Midbrain (tissue), 1 donor: ENCODE measurements at places on chromosomes 2 and 18.

- DNase-seq, result no peak
These were observed 48.2 kb downstream of the IL1RL2 start for GRCh38 chr2:102235042-102235473.

DNA sequence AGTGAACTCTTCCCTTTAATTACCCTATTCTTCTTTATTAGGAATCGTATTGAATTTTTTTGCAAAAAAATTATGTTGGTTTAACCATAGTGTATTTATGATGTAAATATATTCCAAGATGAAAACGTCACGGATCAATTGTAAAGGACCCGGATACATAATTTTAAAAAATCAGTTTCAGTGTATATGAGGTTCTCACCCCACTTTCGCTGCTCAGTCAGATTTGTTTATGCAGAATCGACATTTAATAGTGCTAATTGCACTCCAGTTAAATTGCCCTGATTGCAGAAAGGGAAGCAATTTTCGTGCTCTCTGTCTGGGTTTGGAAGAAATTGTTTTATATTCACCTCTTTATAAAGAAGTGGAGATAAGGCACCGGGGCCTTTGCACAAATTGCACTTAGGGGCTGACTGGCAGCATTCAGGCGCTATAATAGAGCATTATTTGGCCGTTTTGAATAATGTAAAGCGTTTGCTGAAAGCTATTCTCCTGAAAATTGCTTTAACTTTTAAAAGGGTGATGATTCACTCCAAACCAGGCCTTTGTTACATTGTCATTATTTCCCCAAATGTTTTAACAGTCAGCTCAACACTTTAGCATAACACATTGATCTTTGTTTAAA lies 3.0 kb upstream of the SP9 start:
- DNase-seq, result no peak

DNA sequence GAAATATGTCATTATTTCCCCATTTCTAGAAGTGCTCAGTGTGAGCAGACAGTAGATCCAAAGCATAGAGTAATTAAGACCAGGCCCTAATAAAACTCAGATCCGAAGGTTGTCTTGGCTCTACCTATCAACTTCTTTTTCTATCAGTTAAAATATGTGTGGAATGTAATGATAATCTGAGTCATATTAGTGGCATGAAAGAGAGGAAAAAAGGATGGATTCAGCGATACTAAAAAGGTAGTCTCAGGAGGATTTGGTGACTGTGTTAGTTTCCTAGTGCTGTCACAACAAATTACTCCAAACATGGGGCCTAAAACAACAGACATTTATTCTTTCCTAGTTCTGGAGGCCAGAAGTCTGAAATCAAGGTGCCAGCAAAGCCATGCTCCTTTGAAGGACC lies 103.7 kb upstream of the NABP1 start:
- no peak for DNase-seq

DNA sequence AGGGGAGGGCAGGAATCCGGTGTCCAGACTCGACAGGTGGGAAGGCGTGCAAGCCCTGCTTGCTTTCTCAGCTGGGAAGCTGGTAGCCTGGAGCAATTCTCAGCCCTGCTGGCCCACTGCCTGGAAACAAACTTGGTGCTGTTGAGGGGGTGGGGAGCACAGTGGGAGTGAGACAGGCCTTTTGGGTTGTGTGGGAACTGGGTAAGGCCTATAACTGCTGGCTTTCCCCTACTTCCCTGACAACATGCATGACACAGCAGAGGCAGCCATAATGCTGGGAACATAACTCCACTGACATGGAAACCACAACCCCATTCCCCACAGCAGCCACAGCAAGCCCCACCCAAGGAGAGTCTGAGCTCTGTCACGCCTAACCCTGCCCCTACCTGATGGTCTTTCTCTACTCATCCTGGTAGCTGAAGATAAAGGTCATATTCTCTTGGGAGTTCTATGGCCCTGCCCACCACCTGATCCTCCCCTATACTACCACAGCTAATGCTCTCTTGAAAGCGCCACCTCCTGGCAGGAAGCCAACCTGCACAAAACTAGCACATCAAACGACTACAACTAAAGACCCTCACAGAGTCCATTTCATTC lies 122.9 kb upstream of the ACVR1C start:
- no peak for DNase-seq

GRCh38 chr18:55421615-55422419 lies 166.2 kb downstream of the TCF4 start:
- DNase-seq, result no peak

GRCh38 chr18:39487932-39488331 lies 1922.3 kb upstream of the CELF4 start:
- DNase-seq, result no peak

GRCh38 chr2:26395394-26395793 lies 6.3 kb upstream of the DRC1 start:
- peak; percentile 7 for DNase-seq

GRCh38 chr2:119756837-119757236 lies 2.9 kb upstream of the PTPN4 start:
- peak; percentile 53 for DNase-seq

DNA sequence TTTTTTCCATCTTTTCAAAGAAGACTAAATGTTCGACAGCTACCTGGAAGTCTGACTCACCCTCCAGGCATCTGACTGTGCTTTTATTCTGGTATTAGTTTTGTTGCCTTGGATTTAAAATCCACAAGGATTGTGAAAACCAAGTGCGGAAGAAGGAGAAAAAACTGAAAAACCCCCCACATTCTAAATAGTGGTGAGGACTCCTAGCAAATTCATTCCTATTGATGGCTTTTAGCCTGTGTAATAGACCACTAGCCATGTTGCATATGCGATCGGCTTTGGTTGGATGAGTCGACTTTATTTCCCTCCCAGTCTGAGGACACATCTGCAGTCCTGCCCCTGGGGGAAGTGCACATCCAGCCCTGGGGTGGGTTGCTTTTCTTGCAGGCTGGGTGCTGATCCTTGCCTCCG lies 16.9 kb downstream of the LDLRAD4 start:
- no peak for DNase-seq

DNA sequence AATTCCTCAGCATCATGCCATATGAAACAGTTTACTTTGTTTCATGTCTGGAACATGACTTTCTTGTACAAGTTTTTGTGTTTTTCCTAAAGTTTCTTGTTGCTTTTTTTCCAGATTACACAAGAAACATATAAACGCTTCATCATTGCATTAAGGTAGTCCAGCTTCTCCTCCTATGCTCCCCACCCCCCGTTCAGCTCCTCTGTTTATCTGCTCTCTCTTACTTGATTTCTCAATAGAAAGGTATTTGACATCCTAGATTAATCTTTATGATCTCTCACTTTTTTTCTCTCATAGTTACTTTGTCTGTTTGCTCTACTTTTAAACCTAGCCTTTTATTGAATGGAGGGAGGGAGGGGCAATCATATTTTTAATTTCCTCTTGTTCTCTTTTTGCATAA lies 25.4 kb downstream of the SLC40A1 start:
- DNase-seq, result no peak

DNA sequence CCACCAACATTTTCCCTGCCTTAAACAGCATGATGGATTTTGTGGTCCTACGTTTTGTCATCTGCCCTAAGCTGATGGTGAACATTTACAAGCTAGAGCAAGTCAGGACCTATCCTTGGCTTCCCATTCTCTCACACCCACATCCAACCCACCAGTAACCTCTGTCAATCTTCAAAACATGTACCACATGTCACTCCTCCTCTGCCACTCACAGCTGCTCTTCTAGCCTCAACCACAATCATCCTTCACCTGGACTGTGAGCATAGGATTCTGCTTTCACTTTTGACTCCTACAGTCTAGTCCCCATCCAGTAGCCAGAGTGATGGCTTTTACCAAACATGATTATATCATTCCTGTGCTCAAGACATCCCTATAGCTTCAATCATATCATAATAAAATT lies 279.8 kb upstream of the DLGAP1 start:
- no peak for DNase-seq

DNA sequence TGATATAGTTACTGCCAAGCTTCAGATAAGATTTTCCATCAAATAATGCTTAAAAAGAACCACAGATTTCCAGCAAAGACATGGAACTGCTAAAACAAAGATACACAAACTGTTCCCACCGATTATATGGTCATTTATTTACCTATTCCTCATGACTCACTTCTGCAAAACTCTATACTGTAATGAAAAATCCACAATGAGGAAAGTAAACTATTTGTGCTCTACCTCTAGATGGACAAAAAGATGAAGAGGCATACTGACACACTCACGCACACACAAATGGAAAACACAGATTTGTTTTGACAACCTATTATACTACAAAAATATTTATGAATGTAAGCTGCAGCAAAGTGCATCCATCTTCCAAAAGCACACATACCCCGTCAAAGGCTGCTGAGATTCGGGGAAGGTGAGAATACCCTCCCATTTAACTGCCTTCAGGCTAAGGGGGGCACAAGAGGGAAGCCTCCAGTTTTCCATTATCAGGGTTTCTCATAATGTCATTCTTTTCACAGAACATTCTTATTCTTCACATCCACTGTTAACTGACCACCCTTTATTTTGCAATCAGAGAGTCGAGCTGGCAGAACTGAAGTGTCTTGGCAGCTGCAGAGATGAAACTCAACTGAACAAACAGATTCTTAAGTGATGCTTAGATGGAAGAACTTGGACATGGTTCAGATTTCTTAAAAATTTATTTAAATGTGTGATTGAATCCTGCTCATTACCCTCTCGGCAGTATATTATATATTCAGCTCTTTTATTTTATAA lies 115.9 kb upstream of the TANK start:
- no peak for DNase-seq

- DNase-seq, result no peak
These were observed 72.9 kb upstream of the VRK2 start for GRCh38 chr2:57973621-57974186.

DNA sequence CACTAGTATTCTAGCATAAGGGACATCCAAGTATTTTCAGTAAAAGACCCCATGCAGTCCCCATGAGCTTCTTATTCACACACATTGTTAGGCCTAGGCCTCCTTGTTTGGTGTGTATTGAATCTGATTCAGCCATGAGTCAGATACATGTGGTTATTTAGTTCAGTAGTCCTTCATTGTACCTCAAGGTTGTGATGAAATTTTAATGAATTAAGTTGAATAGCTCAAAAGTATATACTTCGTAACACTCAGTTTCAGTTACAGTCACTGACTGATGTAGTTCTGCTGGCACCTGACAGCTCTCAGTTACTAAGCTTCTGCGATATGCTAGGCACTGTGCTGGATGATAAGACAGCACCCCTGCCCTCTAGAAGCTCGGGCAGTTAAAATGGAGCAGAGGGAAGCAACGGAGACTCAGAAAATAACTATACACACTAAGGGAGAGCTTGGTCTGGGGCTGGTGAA lies 86.4 kb downstream of the XRCC5 start:
- no peak for DNase-seq

DNA sequence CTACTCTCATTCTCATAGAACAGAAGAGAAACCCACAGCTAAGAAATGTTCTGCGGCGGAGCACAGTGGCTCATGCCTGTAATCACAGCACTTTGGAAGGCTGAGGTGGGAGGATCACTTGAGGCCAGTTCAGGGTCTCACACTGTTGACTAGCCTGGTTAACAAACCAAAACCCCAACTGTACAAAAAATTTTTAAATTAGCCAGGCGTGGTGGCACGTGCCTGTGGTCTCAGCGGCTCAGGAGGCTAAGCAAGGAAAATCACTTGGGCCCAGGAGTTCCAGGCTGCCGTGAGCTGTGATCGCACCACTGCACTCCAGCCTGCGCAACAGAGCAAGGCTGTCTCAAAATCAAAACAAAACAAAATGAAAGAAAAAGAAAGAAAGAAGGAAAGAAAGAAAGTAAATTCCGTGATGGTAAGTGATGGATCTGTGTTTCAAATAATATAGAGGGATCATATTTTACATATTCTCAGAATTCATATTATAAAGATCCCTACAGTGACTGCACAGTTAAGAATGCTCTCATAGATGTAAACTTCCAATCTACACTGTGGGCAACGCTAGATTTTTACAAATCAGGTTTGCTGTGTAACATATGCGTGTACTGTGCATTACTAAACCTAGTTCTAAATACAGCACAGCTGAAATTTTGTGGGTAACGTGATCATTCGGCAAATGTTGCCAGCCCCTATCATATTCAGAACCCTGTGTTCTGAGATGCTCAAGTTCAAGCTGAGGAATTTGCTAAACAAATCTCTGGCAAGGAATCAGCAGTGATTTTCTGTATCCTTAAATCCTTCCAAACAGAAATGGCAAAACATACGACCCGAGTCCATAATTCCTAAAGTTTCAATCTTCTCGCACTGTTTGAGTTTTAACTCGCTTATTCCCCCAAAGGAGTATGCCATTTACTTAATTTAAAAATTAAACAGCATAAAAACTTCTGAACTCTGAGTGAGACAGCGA lies 1.2 kb upstream of the RAB12 start:
- no peak for DNase-seq

GRCh38 chr2:190714958-190715357 lies 66.1 kb downstream of the NAB1 start:
- no peak for DNase-seq

DNA sequence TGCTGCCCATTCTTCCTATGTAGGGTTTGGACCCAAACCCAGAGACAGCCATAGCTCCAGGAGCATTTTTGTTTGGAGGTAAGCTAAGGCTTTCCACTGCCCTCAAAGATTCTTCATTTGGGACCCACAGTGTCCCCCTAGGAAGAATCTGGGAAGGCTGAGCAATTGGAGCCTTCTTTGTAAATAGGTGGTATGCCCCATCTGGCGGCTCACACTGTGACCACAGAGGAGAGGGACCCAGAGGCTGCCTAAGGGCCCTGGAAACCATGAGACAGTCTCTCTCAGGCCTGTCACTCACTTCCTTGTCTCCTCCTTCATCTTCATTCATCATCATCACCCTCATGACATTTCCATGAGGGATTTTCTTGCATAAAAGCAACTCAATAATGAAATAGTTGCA lies 215.4 kb upstream of the OSR1 start:
- no peak for DNase-seq

GRCh38 chr2:217797661-217798069 lies 205.1 kb downstream of the TNS1 start:
- DNase-seq, result no peak

- no peak for DNase-seq
These were observed 705.5 kb downstream of the SLC4A3 start for GRCh38 chr2:220332886-220333285.

- DNase-seq, result no peak
These were observed 603.6 kb downstream of the FBXO15 start for GRCh38 chr18:73544032-73544431.

DNA sequence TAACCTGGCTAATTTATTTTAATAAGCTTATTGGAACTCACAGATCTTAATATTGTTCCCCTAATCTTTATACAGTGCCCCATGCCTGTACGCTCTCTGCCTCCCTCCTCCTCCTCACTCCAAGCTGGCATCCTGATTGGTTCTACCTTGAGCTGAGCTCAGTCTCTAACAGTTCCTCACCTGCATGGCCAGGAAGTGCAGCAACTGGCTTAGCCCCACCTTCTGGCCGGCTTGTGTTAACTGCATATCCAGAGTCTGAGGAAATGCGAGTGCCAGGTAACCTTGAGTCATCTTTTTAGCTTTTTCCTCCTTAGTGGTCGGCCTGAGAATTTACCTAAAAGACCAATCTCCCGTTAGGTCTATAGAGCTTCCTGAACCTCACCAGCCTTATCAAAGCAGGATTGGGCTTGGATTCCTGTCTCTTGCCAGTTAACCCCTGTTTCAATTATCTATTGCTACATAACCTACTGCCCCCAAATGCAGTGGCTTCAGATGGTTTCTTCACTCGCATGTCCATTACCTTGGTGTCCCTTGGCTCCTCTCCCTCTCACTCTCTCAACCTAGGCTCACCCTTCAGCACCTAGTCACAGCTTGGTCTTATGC lies 89.5 kb upstream of the STK39 start:
- no peak for DNase-seq

- no peak for DNase-seq
These were observed 228.2 kb downstream of the VAPA start for GRCh38 chr18:10142056-10142455.
